ENCODE measurements at places on chromosomes 11 and 22.

GRCh38 chr11:1927848-1928469 is 8.5 kb downstream of the TNNT3 start:
- no peak for DNase-seq

- no peak for DNase-seq
Observed at GRCh38 chr11:31826536-31827438, 15.7 kb upstream of the PAX6 start.

DNA sequence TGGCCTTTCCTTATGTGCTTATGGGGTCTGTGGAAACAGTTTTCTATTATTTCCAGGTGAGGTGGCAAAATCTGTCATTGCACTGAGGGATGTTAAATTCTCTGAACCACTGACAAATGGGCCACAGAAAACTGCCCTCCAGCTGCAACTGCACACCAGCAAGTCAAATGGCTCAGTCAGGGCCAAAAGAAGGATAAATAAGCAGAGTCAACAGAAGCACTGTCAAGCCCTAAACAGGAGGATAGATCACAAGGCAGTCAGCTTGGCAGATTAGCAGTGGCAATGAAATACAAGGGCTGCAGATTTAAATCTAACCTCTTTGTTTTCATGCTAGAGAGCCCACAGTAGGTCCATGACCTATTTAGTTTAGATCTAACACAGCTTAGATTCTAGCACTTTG is 435.6 kb downstream of the ETS1 start:
- DNase-seq = no peak

GRCh38 chr11:92707665-92708064 is 261.8 kb upstream of the MTNR1B start:
- no peak for DNase-seq

DNA sequence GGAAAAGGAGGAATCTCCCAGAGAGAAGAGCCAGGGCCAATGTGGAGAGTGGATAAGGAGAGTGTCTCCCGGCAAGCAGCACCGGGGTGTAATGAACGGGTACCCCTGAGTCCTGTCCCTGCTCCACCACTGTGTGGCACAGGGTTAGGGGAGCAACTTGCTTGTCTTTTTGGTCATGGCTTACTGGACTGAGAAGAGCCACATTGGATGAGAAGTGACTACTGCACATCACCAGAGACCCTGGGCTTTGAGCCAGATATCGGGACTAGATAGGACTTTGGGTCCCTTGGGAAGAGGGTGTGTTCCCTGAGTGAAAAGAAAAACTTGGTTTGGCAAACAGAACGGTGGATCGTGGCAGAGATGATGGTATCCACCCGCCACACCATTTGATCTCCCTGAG is 24.6 kb downstream of the SDHAF2 start:
- DNase-seq = no peak

DNA sequence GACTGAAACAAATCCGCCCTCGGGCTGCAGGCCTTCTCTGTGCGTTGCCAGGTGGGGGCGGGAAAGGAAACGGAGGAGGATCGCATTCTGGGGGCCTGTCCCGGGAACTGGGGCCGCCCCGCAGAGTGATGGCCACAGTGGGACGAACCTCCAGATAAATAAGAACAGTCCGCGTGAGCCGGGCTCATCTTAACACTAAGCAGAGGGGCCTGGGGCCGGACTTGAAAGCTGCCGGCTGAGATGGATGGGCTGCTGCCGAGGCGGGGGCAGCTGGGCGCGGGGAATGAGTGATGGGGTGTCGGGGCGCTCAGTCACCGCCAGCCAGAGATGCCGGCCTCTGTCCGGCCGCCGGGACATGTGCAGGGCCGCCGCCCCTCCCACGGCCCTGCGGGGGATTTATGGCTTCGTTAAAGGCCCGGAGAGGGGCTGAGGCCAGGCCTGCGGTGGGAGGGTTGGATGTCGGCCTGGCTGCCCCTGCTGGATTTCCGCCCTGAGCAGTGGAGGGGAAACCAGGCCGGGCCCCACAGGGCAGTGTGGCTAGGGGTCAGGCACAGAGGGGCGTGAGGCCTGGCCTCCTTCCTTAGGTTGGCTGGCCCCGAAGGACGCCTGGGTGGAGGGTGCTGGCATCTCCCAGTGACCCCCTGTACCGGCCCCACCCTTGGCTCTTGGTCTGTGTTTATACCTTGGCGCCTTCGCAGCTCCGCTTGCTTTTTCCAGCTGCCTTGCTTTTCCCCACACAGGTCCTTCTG is 45.3 kb upstream of the CD82 start:
- DNase-seq = no peak

GRCh38 chr11:126601550-126602215 is 246.2 kb downstream of the ST3GAL4 start:
- DNase-seq = no peak

DNA sequence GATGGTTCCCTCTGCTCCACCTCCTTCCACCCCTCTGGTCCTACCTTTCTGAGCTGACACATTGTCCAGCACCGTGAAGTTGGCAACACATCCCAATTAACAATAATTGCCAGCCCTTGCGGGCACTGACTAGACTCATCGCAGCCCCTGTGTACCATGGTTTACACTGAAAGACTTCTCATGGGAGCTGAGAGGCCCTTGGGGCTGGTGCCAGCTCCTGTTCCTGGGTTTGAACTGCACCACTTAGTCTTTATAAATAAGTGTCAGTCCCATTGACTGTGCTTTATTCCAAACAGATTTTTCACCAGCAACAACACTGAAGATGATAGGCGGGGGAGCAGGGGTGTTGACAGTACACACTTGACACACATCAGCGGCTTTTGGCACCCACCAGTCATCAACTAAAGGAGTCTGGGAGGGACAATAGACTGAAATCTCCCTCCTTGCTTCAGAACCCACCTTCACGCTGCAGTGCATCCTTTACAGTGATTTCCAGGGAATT is 447.3 kb downstream of the NTM start:
- no peak for DNase-seq

DNA sequence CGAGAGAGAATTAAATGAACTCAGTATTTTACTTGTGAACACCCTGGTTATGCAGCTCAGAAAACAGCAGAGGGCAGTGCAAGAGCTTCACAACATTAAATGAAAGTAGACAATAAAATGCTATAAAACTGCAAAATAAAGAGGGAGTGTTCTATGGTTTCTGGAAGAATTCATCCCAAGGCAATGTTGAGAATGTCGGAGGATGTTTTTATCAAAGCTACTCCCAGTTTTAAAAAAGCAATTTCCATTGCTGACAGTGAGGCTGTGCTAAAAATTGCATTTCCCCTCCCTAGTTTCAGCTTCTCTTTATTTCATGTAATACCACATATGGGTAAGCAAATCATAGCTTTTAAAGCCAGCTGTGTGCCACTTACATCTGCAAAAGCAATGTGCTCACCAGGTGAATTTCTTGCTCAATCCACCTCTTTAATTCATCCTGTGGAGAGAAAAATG is 296.8 kb downstream of the RAB38 start:
- DNase-seq = no peak

DNA sequence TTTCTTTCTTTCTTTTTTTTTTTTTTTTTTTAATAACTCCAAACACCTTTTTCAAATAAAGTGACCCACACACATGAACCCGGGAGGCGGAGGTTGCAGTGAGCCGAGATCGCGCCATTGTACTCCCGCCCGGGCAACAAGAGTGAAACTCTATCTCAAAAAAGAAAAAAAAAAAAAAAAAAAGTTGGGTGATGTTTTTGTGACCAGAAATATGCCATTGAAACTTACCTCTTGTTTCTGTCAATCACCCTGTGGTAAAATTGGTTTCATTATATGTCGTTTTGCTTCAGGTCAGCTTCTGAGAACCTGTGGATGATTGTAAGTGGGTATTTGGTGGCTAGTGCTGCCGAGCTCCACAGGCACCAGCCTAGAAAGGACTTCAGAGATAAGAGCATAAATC is 238.8 kb downstream of the TBC1D22A start:
- no peak for DNase-seq

DNA sequence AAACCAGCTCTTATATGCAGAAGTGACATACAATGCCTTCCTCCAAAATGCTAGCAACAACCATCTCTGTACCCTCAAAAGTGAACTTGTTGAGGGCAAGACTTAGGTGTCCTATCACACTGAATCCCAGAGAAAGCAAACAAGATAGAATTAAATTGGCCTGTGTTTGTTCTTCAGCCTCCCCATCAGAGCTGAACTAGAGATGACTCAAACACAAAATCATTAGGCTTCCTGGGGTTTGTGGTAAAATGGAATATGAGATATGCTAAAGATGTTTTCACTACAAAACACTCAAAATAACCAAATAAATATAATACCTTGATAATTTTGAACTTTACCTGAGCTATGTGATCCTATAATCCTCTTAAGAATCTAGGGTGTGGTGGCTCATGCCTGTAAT is 31.6 kb downstream of the ZNF214 start:
- no peak for DNase-seq

DNA sequence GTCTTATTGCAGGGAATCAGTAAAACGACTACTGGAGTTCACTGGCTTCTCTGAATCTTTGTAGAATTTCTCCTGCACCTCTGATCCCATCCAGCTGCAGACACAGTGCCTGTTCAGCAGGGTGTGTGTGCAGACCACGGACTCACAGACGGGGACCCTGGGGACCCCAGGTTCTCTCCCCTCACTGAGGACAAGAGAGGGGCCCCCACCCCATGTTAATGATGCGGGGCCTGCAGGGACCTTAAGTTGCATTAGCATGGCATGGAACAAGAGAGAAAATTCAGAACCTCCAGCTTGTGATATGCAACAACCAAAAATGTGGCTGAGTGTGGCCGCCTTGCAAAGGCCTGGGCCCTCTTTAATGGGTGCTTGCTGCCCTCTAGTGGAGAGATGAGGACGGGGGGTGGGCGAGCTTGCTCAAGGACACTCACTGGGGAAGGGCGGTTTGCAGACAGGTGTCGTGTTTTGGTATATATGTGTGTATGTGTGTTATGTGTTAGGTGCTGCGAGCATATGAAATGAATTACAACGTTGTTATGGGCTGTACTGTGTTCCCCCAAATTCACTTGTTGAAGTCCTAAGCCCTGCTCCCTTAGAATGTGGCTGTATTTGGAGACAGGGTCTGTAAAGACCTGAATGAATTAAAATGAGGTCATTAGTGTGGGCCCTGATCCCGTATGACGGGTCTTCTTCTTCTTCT is 84.4 kb upstream of the SEPTIN5 start:
- DNase-seq = peak; percentile 19

DNA sequence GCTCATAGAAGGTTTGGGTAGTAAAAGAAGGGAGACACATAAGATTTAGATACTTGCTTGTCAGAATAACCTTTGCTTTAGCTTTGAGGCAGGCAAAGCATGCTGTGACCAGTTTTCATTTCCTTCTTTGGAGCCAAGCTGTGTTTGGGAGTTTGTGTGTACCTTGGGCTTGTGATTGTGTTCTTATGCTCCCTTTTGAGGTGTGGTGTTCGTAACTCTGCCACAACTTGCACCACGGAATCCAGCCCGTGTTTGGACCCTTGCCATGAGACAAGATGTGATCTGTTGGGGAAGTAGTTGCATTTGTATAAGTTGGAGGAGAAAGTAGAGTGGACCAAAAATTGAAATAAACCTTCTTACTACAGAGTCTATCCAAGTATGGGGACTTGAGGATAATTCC is 34.0 kb downstream of the BMAL1 start:
- DNase-seq = no peak

- no peak for DNase-seq
Observed at GRCh38 chr11:13105237-13105844, 96.2 kb downstream of the RASSF10 start.

- DNase-seq = no peak
Observed at GRCh38 chr11:22556381-22556780, 69.2 kb downstream of the FANCF start.

- no peak for DNase-seq
Observed at GRCh38 chr11:23555085-23555484, 694.8 kb upstream of the CCDC179 start.

GRCh38 chr22:28299309-28299708 is 380.3 kb upstream of the PITPNB start:
- no peak for DNase-seq

DNA sequence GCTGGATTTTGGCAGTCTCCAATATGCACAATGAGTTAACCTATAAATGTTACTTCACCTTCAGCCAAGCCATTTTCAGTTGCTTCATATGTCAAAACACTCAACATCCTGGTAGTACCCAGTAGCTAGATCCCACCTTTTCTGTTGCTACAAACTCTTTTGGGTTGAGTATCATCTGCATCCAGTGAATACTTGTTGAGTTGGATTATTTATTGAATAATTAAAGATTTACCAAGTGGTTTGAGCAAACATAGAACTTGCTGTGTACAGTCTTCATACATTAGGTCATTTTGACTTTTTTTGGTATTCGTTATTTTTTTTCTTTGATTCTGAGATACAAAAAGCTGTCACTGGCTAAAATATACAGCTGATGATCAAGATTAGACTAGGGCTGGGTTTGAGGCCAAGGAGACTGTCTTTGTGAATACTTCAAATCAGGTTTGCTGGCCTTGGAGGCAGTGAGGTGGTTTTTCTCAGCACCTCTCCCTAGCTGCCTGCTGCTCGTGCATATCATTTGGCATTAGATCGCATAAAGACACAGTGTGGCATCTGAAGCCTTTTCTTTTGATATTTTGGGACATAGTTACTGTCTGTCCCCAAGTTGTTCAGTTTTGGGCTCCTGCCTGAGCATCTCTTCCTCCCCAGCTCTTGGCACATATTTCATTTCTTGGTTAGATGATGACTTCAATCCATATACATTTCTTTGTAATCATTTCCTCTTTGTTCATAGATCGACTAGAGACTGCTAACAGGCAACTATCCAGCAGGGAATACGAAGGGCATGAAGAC is 62.8 kb downstream of the AMOTL1 start:
- no peak for DNase-seq

- no peak for DNase-seq
Observed at GRCh38 chr22:37824674-37825641, 1.8 kb downstream of the GALR3 start.

DNA sequence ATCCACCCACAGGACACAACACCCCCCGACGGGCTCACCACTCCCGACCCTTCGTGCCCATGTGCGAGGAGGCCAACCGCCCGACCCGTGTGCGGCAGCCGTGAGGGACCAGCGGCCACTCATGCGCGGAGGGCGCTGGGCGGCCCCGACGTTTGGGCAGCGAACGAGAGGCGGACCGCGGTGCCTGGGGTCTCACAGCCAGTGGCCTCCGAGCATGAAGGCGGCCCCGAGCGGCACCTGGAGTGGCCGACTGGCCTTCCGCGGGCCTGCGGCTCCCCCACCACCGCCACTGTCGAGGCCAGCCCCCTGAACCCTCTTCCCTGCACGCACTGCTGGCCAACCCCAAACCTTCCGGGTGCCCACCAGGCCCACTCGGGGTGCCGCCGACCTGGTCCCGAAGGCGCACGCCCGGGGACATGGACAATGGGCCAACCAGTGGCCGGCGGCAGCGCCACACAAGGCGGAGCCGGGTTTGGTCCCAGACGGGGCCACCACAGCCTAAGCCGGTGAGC is 4274.9 kb upstream of the OR11H1 start:
- no peak for DNase-seq

- DNase-seq = no peak
Observed at GRCh38 chr22:26998716-26999115, 341.3 kb downstream of the MIAT start.

DNA sequence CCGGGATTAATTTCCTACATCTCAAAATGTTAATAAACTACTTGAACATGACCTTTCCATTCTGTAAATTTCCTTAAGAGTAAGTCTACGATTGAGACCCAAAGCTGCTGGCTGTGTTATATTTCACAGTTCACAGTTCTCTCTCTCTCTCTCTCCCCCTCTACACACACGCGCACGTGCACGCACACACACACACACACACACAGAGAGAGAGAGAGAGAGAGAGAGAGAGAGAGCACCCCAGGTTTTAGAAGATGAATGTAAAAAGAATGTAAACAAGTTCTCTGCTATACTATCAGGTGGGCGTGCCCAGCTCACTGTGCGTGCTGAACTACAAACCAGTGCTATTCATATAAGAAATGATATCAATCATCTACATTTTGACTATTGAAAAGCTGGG is 3.3 kb downstream of the BDNF start:
- DNase-seq = no peak

Data from RCC 7860 (cell line).